ENCODE measurements at places on chromosomes 6 and 20.

DNA sequence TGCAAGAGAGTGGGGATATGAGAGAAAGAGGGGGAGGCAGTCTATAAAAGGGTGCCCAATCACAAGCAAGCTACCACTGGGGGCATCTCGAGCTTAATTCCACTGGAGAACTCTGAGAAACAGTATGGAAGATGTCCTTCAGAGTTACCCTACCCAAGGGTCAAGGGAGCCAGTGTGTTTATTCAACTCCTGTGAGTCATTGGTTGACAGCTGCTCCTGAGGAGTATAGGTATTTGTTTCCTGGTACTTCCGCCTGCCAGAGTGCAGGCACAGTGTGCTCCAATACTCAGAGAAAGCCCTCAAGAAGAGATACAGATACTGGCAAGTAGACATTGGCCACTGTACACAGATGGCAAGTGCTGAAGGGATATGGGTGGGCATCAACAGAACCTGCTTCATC is 49.5 kb downstream of the ARHGAP40 start:
- DNase-seq, result no peak

DNA sequence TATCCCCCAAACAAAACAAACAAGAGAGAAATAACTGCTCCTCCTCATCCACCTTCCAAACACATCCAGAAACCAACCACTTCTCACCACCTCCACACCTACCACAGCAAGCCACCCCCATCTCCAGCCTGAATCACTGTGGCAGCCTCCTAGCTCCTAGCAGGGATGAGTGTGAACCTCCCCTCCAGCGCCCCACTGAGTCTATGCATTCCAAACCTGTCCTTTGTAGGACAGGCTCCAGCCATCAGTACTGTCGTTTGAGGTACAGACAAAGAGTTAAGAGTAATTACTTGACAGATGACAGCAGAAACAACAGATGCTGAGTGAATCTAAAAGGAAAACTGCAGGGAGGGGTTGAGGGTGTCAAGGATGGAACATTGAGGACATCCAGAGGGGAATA is 2.4 kb downstream of the METTL24 start:
- no peak for DNase-seq

GRCh38 chr20:44030394-44030793 is 115.7 kb downstream of the TOX2 start:
- DNase-seq, result no peak

GRCh38 chr20:18506744-18507143 is 996 bp upstream of the SEC23B start:
- DNase-seq, result peak; percentile 21

DNA sequence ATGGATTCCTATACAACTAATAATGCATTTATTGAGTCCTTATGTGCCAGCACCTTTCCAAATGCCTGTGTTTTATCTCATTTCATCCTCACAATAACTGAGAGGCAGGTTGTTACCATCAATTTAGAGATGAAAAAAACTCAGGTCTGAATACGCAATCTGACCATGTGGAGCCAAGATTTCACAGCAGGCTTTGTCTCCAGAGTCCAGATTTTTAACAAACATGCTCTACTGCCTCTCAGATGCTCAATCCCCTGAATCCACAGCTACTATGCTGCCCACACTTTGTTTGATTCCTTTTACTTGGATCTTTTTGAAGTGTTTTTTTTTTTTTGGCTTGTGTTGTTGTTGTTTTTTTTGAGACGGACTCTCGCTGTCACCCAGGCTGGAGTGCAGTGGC is 46.8 kb downstream of the B4GALT5 start:
- DNase-seq, result no peak

GRCh38 chr6:7145885-7146828 is 38.4 kb downstream of the RREB1 start:
- peak; percentile 33 for DNase-seq

GRCh38 chr6:33627876-33628275 is 6.8 kb downstream of the ITPR3 start:
- no peak for DNase-seq

Data from T-helper 1 cell (primary cell).